ENCODE measurements at places on chromosomes 1 and 21.

DNA sequence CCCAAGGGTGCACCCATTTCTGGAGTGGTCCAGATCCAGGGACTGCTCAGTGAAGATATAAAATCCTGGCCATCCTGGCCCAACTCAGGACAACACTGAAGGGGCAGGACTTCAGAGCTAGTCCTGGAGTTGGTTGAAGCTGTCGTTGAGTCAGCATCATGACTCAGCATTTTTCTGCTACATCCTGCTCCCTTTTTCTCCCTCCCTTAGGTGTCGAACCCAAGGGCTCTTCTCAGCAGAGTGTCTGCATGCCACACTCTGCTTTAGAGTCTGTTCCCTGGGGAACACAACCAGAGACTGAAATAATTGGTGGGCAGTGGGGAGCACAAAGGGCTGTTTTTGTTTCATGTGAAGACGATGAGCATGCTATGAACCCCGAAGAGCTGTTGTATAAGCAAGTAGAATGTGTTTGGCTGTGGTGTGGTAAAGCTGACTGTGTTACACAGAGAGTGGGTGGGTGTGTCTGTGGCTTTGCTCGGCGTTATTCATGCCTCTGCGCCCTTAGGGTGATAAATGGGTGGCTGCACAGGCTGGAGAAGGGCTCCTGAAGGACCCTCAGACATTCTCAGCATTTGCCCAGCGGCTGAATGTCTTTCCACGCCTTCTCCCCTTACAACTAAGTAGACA is 167.2 kb downstream of the CYYR1 start:
- DNase-seq: peak; percentile 73

GRCh38 chr1:187027253-187027652 is 198.5 kb downstream of the PLA2G4A start:
- DNase-seq: no peak

DNA sequence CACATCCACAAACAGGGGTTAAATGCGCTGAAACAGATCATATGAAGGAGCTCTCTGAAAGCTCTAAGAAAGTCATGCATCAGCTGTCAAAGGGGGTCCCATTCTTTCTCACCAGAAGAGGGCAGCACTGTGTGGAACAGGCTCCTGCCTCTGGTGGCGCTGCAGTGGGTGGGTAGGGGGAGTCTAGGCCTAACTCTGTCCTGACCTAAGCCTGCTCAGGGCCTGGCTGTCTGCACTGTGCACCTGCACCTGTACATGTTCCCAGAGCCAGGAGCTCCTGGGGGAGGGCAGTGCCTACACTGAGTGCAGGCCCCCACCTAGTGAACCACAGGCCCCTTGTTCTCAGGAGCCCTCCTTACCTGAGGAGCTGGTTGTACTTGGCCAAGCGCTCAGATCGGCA is 16.0 kb downstream of the ENO1 start:
- peak; percentile 55 for DNase-seq

GRCh38 chr1:100382657-100383056 is 30.4 kb downstream of the CDC14A start:
- DNase-seq: peak; percentile 20

DNA sequence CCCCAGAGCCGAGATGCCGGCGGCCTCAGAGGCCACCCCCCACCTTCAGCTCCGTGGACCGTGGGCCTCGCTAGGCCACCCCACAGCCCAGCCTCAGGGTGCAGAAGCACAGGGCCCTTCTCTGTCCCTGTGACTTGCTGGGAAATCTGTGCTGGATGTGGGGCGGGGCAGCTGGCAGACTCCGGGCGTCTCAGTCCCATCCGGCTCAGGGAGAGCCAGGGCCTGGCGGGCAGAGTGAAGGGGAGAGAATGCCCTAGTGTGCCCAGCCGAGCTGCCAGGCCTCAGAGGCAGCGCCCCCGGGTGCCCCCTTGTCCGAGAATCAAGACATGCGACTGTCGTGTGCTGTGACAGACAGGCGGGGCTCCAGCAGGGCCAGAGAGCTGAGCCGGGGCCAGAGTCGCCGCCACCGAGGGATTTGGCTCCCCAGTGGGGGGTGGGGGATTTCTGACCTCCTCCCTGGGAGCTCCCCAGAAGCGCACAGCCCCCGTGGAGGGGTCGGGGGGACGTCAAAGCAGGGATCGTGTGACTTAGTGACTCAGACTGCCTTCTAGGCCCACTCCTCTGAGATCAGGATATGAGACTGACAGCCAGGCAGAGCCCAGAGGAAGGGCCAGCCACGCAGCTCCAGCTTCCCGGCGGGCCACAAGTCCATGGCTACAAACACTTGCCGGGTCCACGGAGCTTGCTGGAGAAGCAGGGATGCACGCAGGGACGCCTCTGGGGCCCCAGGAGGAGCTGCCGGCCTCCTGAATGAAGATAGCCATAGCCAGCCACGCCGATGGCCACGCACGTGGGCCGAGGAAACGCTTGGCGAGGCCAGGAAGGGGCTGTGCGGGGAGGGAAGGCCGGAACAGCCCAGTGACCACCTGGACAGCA is 11.9 kb downstream of the COL6A1 start:
- no peak for DNase-seq

DNA sequence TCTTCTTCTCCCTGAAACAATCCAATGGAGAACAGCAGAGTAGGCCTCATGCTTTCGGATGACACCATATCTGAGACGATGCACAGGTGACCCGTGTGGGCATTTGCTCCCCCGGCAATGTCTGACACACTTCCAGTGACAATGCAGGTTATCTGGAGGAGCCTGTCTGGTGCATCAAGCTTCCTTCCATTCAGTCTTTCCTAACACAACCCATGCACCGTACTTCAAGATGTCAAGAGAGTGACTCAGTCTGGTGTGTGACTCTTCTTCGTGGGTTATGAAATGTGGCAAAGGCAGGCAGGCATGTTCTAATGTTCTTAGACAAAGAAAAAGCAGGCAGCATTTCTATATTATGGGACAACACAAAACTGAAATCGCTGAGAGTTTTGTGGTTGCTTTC is 159.1 kb downstream of the EDEM3 start:
- no peak for DNase-seq

DNA sequence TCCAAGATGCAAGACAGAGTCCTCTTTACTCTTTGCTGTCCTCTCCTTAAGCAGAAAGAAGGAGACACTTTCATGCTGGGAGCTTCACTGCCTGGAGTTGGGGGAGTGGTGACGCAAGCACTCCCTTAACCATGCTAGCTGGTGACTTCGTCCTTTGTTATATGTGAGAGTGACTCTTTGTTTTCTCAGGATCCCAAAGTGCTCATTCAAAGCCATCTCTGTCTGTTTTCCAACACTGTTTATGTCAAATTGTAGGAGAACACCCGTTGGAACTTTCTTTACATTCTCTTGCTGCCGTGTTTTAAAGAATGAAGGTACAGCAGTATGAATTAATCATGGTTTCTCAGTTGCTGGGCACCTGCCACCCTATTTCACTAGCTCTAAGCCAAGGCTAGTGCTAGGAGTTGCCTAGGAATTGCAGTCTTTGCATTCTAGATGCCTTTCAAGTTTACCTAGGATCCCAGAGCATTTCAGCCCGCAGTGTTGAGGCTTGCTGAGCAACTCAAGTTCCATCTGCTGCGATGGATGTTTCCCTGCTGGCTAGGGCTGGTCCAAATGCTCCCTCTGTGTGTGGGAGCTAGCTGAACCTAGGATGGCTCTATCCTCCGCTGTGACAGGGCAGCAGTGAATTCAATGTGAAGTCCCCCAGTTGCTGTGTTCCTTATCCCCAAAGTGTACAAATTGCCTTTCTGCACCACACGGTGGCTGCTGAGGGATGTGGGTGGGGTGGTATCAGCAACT is 82.6 kb upstream of the GPR52 start:
- DNase-seq: no peak

DNA sequence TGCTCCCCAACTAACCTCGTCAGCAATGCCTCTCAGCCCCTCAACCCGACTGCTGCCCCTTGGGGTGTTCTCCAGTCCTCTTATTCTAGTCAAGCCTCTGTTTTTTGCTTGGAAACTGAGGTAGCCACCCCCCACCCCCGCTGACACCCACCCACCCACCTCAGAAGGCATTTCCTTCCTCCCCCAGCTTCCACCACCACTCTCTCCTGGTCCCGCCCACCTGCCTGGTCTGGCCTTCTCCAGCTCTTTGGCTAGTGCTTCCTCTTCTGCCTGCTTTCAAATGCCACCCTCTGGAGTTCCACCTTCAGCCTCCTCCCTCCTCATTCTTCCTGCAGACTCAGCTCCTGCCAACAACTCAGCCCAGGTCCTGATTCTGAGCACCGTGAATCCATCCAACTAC is 35.3 kb downstream of the OLFML2B start:
- DNase-seq: no peak

DNA sequence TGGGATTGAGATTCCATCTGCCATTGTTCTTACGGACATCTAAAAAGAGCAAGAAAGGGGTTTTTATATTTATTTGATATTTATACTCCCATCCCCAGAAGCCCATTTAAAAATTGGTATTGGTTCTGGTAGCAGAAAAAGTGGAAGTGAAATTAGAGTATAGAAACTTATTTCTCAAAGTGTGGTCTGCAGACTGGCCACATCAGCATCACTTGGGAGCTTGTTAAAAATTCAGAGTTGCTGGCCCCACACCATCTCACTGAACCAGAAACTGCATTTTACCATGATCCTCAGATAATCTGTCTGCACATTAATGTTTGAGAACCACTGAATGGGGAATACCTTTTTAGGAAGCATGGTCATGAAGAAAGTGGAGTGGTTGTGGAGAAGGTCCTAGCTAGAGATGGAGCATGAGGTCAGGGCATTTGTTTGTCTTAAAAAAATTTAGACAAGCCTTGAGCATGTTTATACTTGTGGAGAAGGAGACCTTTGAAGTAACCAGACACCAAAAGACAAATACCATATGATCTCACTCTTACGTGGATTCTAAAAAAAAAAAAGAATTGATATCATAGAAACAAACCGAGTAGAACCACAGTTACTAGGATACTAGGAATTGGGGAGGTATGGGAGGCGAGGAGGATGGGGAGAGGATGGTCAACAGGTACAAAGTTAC is 116.3 kb downstream of the ST6GALNAC3 start:
- DNase-seq: no peak

DNA sequence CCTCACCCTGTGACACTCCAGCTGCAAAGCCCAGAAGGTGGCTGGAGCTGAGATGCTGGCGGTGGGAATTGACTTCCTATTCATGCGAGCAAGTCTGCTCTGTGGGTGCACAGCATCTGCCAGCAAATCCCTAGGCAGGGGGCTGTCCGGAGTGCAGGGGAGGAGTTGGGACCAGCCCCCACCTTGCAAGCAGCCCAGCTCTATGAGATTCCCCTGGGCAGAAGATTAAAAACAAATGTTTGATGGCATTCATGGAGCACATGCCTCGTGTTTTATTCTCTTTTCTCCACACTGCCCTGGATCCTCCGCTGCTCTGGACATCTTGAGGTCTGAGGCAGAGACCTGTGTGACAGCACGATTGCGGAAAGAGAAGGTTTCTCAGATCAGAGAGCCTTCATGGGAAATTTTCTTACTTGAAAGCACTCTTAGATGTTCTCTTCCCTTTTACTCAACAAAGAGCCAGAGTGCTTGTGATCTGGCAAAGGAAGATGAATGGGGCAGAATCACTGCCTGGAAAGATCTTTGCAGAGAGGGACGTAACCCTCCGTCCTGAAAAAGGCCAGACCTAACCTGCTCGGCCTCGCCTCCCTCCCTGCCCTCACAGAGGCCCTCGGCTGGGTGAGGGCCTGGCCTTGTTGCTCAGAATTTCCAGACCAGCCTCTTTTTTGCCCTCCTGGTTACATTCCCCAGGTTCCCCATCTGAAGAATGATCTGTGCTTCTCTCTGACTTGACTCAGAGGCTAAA is 597.1 kb downstream of the KIF26B start:
- DNase-seq: no peak

- DNase-seq: no peak
Observed at GRCh38 chr1:22747735-22748073, 37.1 kb downstream of the EPHB2 start.

GRCh38 chr1:76871355-76871974 is 4.2 kb downstream of the ST6GALNAC5 start:
- peak; percentile 85 for DNase-seq

- DNase-seq: no peak
Observed at GRCh38 chr1:198577444-198577843, 37.0 kb upstream of the ATP6V1G3 start.

- no peak for DNase-seq
Observed at GRCh38 chr1:52249831-52250230, 107.9 kb downstream of the ZFYVE9 start.

- DNase-seq: no peak
Observed at GRCh38 chr1:106439475-106439874, 617.0 kb upstream of the PRMT6 start.

- DNase-seq: no peak
Observed at GRCh38 chr1:167083066-167083665, 7.0 kb downstream of the GPA33 start.

DNA sequence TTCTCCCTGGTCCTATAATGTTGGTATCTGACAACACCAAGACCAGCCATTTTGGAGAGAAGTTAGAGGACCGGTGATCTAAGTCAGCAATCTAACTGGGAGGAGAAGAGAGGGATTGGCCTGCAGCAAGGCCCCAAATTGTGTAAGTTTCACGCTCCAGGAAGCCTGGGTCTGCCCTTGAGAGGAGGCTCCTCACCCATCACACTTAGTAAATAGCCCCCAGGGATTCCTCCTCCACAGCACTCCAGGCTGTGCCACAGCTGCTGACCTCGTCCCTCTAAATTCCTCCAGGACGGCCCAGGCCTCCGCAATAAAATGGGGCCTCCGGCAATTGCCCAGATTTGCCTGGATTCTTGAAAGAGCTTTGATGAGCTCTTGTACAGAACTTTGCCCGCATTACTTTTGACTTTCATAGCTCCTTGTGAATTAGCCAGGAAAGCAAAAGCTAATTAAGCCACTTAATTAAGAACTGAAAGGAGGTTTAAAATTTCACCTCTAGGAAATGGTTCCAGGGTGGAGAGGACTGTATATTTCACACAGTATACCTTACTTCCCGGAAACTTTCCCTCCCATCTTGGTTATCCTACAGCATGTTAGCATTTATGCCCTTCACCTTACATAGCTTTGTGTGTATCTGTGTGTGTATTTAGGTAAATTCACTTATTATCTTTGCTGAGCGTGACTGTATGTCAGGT is 90.5 kb downstream of the LAMC2 start:
- DNase-seq: no peak

GRCh38 chr1:52683367-52683940 is 14.7 kb downstream of the COA7 start:
- no peak for DNase-seq

GRCh38 chr1:149923626-149924025 is 4.0 kb downstream of the SF3B4 start:
- DNase-seq: no peak

- peak; percentile 87 for DNase-seq
Observed at GRCh38 chr1:10494754-10495474, 20.2 kb downstream of the PEX14 start.

GRCh38 chr1:65866439-65866838 is 73.7 kb downstream of the PDE4B start:
- no peak for DNase-seq

GRCh38 chr1:24303600-24303999 is 15.6 kb upstream of the GRHL3 start:
- no peak for DNase-seq

- DNase-seq: no peak
Observed at GRCh38 chr1:208216062-208216461, 28.1 kb downstream of the PLXNA2 start.

All from OCI-M1 (cell line).